T47D (cell line): ENCODE measurements at places on chromosomes 16 and 17.

DNA sequence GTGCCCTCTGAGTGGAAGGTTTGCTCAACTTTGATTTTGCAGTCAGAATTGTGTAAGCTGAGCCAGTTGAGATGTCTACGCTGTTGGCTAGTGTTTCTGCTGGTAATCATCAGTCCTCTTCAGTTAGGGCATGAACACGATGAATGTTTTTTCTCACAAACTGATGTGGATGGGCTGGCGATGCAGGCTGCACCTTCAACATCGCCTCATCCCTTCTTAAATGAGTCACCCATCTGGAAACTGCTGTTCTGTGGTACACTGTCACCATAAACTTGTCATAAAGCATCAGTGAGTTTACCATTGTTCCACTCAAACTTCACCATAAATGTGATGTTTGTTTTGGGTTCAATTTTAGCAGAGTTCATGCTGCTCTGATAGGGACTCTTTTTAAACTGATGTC lies 8.4 kb downstream of the C16orf95 start:
- DNase-seq = no peak

DNA sequence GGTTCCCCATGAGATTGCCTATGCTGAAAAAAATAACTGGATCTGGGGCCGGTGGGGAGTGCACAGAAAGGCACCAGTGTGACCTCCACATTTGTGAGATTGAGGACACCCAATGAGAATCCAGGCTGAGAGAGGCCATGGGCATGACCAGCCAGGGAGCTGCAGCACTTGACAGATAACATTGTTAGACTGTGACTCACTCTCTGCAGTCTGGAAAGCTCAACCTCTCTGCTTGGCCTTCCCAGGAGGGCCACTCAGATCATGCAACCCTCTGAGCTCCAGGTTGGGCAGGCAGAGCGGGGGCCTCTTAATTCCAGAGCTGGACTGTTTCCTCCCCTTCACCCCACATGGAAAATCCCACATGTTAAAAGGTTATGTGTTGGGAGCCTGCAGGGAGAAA lies 30.1 kb downstream of the FZD2 start:
- DNase-seq = peak; percentile 76

DNA sequence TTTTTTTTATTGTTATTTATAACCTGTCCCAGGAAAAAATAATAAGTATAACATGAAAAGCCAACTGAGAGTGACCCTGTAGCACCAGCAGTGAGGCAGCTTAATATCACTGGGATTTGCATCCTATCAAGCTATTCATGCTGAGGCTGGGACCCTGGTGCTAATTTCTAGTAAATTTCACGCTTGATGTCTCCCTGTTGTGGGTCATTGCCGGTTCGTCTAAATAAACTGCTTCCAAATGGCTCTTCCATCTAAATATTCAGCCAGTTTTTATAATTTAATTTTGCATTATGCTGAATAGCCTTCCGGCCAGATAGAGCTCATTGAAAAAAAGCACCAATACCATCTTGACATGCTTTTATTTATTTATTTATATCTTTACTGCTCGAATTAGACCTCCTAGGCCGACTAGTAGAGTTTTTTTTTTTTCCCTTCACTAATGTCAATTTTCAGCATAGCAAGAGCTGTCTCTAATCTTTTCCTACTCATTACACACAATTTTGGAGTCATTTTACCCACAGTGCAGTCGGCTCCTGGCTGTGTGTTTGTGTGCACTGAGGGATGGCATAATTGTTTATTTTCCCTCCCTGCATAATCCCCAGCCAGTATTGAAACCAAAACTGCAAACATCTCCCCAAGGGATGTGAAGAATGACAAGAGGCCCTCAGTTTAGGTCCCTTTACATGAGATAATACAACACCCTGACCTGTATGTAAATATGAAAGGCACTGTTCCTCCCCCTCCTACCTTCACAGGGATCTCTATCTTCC lies 168.8 kb downstream of the AATF start:
- no peak for DNase-seq

DNA sequence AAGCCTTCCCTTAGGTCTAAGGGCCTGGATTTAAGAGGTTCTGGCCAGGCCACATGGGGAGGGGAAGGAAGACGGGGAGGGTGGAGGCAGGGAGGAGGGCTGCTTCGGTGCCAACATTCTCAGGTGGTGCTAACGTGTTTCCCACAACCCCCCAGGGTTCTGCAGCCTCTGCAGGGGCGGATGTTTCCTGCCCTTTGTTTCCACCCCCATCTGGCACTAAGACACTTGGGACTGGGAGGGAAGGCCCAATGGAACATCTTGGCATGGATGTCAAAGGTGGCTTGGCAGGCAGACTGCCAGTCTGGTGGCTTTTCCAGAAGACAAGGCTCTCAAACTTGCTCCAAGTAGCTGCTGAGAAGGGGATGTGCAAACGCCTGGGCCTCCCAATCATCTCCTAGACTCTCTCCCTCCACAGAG lies 12.7 kb downstream of the HIC1 start:
- no peak for DNase-seq
